ENCODE measurements at places on chromosomes 7 and 10.

GRCh38 chr10:14086596-14086995 lies 244.1 kb downstream of the FRMD4A start:
- DNase-seq, result no peak

GRCh38 chr7:79982141-79982770 lies 152.4 kb upstream of the GNAI1 start:
- DNase-seq, result no peak

GRCh38 chr10:68813559-68813958 lies 13.8 kb upstream of the STOX1 start:
- DNase-seq, result no peak

DNA sequence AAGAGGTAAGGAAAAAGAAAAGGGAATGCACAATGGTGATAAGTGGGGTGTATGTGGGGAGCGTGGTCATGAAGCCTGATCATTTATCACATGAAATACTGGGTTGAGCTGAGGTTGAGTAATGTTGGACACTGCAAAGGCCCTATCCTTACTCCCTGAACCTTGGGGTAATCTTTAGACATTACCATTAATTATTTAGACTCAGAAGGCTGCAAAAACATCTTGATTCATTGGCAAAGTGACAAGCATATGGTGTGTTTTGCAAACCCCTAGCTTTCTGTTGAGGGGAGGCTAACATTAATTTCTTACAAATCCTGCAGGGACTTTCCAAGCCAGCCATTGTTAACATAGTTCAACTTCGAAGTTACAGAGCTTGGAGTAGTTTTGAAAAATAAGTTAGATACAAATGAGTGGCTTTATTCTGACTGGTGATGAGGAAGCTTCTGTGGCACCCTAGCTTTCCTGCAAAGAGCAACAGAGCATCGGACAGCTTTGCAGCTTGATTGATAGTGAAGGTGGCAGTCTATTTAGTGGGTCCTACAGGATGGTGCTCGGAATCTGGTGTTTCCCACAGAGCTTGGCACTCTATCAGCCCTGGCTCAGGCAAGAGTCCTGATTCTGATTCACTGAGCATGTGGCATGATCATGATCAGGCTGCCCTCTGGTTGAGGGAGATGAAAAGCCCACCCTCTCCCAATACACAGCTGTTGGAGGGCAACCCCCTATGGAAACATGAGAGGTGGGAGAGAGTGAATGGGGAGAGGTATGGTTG lies 153.7 kb upstream of the NPVF start:
- DNase-seq, result no peak

GRCh38 chr7:3861941-3862340 lies 560.9 kb downstream of the SDK1 start:
- DNase-seq, result peak; percentile 69

DNA sequence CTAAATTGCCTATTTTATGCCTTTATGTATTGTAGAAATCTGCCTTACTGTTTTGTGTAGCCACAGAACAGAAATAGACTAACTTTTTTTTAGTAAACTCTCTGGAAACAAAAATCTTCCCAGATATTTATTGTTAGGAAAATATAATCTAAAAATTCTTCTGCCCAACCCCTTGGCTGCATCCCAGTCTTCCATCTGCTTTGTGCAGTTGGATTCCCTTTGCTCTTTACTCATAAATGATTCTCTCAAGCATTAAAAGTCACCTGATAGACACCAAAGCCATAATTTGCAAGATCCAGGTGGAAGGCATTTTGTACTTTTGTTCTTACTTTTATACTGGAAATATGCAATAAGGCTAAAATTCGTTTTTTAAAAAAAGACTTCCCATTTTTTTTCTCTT lies 6.1 kb upstream of the CAV2 start:
- no peak for DNase-seq

DNA sequence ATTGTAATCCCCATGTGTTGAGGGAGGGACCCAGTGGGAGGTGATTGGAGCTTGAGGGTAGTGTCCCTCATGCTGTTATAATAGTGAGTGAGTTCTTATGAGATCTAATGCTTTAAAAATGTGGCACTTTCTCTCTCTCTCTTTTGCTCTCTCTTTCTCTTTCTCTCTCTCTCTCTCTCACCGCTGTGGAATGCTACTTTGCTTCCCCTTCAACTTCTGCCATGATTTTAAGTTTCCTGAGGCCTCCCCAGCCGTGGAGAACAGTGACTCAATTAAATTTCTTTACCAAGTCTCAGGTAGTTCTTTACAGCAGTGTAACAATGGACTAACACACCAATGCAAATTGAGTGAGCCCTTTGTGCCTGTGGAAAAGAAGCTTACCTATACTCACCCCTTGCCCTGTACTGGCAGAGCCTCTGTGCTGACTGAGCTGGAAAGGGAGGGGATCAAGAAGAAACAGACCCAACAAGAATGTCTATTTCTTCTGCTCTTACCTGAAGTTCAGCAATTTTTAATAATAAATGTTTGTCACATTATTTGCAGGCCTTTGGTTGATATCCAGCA lies 642.5 kb upstream of the KCND2 start:
- DNase-seq, result no peak

GRCh38 chr10:61465901-61466632 lies 12.9 kb upstream of the TMEM26 start:
- DNase-seq, result no peak

DNA sequence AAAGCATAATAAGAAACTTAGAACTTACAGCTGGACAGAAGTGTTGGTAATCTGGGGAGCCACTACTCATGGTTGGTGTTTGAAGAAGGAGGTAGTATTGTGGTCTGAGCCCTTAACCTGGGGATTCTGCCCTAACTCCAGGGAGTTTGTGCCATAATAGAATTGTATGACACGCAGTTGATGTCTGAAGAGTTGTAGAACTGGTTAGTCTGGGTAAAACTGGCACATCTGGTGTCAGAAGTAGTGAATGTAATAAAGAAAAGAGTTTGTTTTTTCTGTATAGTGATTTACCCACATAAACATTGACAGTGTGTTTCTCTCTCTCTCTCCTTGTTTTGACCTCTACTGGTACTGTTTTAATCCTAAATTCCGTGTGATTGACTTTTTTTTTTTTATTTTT lies 448.1 kb upstream of the SEMA3D start:
- no peak for DNase-seq

- DNase-seq, result no peak
Observed at GRCh38 chr10:42768581-42769152, 13.9 kb upstream of the BMS1 start.

DNA sequence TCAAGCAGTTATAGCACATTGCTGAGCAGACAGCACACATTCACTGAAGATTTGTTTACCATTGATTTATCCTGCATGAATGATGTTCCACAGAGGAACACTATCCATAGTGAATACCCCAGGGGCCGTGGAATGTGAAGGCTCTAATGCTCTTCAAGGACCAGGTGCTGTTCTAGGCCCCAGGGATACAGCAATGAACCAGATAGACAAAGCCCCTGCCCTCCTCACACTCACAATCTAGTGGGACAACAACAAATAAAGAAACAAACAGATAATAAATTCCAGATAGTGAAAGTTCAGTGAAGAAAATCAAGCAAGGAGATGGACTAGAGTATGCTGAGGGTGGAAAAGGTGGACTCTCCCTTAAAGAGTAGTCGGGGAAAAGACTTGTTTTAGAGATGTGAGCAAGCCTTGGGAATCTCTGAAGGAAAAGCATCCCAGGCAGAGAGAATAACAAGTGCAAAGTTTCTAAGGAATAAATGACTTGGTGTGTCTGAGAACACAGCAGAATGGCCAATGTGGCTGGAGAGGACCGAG lies 117.7 kb downstream of the CCDC71L start:
- DNase-seq, result no peak

DNA sequence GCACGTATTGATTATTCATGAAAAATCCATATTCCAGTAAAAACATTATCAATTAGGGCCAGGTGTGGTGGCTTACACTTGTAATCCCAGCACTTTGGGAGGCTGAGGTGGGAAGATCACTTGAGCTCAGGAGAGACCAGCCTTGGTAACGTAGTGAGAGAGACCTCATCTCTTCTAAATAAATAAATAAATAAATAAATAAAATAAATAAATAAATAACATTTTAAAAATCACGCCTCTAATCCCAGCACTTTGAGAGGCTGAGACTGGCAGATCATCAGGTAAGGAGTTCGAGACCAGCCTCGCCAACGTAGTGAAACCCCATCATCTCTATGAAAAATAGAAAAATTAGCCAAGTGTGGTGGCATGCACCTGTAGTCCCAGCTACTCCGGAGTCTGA lies 32.1 kb downstream of the NRBF2 start:
- DNase-seq, result no peak

DNA sequence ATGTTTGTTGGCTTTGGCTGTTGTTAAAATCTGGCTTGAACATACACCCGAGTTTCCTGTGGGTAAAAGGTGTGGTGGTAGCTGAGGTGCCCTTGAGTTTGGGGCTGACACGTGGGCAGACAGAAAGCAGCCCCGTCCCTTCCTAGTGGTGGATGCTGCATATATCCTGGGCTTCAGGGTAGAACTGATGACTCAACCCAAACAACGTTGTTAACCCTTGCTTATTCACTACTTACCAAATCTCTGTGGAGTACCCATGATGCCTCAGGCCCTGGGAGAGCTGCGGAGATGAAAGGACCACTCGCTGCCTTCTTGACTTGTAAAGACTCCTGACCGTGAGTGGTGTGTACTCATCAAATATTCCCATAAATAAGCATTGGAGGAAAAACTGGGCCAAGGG lies 245.1 kb downstream of the RAB11FIP2 start:
- no peak for DNase-seq

All from left hindlimb (tissue), 1 donor.